Activated T-helper 1 cell treated with anti-CD3 and anti-CD28 coated beads, Interleukin-2, amount 50 U/mL, for 16 hours (primary cell): ENCODE measurements at places on chromosomes 2 and 18.

GRCh38 chr2:197075281-197075680 lies 148.8 kb upstream of the PGAP1 start:
- DNase-seq, result no peak

DNA sequence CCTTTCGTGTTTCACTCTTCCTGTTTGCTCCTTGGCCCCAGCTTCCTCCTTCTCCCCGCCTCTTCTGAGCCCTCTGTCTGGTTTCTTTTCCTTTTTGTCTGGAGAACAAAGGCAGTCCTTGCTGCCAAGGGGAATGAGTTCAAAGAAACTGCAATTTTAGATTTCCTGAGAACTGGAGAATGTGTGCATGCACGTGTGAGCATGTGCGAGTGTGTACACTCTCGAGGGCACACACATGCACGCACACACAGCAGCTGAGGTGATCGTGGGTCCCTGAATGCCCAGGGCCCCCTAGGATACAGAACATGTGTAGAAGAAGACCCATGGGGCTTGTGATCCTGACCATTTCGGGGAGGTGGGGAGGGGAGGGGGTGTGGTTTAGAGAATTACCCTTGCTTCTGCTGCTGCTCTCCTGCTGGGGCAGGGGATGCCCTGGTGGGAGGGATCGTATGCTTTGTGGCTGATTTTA lies 151.8 kb downstream of the DYSF start:
- no peak for DNase-seq

- no peak for DNase-seq
Observed at GRCh38 chr2:85959826-85960225, 71.0 kb upstream of the ST3GAL5 start.

GRCh38 chr2:18440141-18440661 lies 120.3 kb downstream of the RDH14 start:
- DNase-seq, result no peak

DNA sequence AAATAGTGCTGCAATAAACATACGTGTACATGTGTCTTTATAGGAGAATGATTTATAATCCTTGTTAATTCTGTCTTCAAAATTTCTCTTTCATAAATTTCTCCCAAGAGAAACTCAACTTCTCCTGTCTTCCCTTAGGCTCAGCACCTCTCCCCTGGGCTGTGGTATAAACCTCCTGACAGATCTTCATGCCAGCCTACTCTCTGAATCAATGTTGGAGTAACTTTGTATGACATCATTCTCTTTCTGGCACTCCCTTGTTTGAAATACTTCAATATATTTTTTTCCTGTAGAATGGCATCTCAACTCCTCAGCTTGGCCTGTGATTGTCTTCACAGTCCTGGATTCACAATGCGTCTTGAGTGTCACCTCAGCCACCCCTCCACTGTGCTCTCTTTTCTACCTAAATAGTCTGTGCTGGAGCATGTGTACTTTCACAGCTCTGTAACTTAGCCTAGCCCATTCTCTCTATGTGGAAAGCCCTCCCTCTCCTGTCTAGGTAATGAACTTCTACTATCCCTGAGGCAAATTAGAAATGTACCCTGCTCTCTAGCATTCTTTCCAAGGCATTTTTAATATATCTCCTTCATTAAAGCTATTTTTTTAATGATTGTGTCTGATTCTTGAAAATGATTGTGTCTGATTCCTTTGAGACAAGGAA lies 649.9 kb upstream of the FANCL start:
- no peak for DNase-seq

GRCh38 chr2:10028988-10029874 lies 14.1 kb upstream of the KLF11 start:
- DNase-seq, result no peak

DNA sequence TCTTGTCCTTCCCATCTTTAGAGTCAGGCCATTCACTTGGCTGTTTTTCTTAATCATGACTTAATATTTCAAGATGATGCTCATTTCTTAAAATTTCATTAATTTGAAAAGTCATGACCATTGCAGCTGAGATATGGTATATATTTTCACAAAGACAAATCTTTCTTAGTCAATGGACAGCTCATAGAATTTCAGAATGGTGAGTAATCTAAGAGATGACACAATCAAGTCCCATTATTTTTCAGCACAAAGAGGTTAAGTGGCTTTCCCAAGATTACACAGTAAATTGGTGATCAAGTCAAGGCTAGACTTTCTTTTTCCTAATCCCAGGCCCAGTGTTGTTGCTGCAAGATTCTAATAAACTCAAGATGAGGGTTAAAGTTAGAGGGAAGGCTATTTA lies 34.4 kb upstream of the NT5C1B start:
- no peak for DNase-seq
